ENCODE measurements at places on chromosomes 2 and 18.

- no peak for DNase-seq
Measured at GRCh38 chr2:159640176-159640575, 23.8 kb upstream of the BAZ2B start.

- no peak for DNase-seq
Measured at GRCh38 chr2:191580581-191580980, 97.4 kb upstream of the NABP1 start.

GRCh38 chr18:53785811-53786210 is 438.7 kb downstream of the MBD2 start:
- DNase-seq: no peak

DNA sequence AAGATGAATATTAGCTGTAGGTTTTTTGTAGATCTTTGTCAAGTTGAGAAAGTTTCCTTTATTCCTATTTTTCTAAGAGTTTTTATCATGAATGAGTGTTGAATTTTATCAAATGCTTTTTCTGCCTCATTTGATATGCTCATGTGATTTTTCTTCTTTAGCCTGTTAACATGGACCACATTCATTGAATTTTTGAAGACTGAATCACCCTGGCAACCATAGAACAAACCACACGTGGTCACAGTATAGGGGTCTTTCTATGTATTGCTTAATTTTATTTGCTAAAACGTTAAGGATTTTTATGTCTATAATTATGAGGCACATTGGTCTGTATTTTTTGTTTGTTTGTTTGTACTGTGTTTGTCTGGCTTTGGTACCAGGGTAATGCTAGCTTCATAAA is 201.7 kb upstream of the CWC22 start:
- DNase-seq: no peak

- no peak for DNase-seq
Measured at GRCh38 chr2:212665948-212666347, 127.3 kb upstream of the ERBB4 start.

- no peak for DNase-seq
Measured at GRCh38 chr2:98568161-98568956, 40.0 kb downstream of the COA5 start.

GRCh38 chr2:176321916-176322315 is 52.7 kb downstream of the MTX2 start:
- DNase-seq: no peak

DNA sequence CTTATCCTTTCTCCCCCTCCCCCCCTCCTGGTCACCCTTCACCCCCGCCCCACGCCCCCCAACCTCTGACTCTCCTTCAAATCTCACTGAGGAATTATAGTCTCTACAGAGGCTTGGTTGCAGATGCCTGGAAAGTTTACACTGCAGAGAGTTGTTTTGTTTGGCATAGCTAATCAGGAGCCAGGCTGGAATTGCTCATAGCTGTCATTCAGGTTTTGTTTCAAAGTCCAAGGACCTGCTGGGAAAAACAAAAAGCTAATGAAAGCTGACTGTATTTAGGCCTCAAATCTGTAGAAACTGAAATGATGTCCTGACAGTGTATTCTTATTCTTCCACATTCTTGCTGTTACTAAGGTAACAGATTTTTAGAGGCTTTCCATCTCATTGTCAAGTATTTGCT is 22.6 kb downstream of the GREB1L start:
- no peak for DNase-seq

DNA sequence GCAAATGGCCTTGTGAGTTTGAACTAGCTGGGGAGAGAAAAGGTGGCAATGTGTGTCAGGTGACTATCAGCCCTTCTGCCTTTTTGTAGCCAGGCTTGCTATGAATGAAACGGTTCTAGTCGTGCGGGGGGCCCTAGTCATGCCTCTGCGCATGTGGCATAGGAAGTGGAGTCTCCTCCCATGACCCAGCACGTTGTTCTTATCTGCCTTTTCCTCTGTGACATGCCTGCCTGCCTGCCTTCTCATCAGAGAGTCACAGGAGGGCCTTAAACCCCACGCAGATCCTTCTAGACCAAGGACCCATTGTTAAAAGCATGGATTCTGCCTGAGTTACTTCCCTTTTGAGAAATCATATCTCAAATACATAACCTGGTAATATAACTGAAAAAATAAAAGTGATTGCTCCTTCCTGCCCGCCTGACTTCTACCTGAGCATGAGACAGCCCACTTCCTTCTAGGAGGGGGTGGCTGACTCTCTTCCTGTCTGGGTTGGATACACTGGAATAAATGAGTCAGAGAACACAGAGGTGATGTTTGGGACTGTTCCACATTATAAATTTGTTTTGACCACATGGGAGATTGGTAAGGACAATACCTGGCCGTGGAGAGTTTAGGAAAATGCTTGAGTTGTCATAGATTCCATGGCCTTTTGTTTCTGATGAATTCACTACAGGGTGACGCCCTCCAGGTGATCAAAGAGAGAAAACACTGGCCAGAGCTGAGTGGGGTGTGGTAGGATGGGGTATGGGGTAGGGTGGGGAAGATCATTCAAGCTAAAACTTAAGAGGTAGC is 49.8 kb downstream of the FBLN7 start:
- DNase-seq: no peak

DNA sequence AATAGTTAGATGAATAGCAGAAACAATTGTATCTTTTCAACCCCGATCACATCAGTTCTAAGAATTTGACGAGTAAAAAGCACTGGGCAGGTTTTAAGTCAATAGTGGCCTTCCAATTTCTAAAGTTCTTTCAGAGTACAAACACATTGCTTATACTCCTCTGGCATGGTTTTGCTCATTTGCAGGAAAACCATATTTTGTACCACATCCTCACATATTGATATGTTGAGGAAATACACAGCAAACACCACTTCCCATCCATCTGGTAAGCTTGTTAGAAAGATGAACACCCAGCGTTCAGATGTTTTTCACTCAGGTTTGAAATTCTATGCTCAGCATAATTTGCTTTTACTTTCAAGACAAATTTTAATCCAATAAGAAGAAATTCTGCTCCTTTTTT is 344.6 kb upstream of the ACVR2A start:
- DNase-seq: no peak

DNA sequence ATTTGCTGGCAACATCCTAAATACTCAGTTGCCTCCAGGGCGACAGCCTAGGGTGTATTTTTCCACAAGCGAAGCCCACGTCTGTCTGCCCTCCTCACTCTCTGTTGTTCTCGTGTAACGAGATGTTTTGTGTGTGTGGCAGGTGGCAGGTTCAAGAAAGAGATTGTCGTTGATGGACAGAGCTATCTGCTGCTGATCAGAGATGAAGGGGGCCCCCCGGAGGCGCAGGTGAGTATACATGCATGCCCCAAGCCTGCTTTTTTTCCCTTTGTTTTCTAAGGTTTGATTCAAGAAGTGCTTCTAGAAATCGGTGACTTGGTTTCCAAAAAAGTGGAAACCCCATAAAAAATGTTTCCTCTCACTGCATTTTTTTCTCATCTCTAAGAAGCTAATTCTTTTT is 247.0 kb downstream of the AGAP1 start:
- DNase-seq: no peak

DNA sequence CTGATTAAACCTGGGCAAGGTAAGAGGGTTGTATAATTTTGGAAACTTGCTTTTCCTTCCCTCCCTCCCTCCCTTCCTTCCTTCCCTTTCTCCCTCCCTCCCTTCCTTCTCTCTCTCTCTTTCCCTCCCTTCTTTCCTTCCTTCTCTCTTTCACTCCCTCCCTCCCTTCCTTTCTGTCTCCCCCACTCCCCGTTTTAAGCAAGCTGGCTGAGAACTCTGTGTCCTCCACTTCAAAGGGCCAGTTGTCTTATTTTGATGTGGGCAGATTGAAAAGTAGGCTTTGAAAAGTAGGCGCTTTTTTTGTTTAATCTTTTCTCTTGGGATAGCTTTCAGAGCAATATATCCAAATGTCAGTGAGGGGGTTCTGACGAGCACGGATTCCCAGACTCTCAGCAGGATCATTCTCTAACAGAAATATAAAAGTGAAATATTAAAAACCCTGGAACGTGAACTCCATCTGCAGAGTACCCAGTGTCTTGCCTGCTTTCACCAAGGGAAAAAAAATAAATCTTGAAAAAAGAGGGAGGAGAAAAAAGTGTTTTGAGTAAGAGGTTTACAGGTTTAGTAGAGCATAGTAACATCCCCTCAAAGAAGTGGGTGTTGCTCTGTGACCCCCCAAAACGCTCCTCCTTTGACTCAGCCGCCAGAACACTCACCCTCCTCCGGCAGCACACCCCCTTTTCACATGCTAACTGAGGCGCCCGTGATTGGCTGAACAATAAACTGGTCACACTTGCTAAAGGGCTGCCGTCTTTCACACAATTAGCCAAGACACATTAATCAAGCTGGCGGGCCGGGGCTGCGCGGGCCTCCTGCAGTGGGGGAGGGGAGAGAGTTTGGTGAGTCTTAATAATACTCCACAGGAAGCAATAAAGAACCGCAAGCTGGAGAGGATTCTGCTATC is 52.2 kb downstream of the CDK15 start:
- DNase-seq: peak; percentile 51

DNA sequence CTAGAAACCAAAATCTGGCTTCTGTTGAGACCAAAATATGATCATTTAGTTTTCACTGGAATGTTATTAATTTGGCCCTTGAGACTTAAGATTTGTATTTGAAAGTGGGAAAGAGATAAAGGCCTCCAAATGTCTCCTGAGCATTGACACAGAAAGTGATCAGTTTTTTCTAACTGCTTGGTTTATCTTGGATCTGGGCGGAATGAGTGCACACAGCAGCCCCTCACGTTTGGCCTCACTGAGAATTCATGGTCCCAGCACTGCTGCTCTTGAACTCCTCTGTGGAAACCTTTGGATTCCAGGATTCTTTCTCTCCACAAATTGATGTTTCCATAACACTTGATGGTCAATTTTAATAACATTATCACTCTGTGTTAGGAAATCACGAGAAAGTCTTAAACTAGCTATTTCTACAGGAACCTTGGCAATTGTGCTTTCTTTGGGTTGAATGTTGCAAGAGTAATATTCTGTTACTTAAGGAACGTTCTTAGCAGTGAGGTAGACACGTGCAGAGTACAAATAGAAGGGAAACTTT is 180.3 kb upstream of the BCL2L11 start:
- DNase-seq: peak; percentile 53

- DNase-seq: no peak
Measured at GRCh38 chr2:60966507-60967405, 50.8 kb upstream of the PEX13 start.

GRCh38 chr18:37720663-37721062 is 155.1 kb upstream of the CELF4 start:
- no peak for DNase-seq

DNA sequence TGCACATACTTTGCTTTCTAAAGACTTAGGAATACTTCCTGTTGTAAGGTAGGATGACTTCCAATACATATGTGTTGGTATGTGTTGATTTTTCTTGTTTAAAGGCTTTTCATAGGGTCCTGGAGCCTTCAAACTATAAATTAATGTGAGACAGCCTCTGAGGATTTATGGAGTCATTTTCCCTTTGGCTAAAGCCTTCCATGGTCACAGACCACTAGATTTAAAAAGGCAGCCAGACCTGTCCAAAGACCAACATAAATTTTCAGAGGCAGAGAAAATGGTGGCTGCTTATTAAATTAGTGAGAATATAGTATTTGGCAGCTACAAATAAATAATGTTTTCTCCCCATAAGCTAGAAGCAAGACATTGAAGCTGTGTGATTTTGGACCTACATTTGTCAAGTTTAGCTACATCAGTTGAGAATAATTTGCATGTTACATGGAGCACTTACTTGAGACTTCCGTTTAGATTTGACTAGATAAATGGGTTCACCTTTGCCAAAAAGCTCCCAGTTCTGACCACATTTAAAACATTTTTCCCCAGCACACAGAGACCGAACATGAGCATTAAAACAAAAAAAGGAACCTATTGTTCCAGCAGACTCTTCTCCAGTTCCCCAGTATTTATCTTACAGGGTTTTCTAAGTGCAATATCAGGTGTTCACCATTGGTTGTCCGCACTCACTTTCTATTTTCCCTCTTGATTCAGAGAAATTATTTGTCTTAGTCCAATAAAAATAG is 402.9 kb downstream of the PARD3B start:
- DNase-seq: no peak

- DNase-seq: peak; percentile 82
Measured at GRCh38 chr2:237171396-237171795, 85.7 kb downstream of the COPS8 start.

- DNase-seq: no peak
Measured at GRCh38 chr2:21330786-21331391, 207.1 kb downstream of the TDRD15 start.

- no peak for DNase-seq
Measured at GRCh38 chr2:130835766-130836015, 1.0 kb upstream of the ARHGEF4 start.

DNA sequence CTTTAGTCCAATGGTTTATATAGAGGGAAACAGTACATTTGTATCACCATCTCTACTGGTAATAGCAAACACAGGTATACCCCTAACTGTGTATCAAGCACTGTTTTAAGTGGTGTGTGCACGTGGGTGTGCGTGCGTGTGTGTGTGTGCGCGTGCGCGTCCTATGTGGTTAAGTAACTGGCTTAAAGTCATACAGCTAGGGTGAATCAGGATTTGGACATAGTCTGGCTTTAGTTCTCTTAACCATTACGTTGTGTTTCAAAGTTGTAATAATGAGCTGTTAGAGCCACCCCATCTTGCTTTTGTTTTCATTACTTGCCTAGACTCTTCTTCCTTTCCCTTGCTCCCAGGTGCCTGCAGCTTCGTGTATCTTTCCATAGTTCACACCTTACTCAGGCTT is 2.1 kb downstream of the HADHB start:
- no peak for DNase-seq

GRCh38 chr2:233988581-233988980 is 61.9 kb upstream of the SPP2 start:
- no peak for DNase-seq

DNA sequence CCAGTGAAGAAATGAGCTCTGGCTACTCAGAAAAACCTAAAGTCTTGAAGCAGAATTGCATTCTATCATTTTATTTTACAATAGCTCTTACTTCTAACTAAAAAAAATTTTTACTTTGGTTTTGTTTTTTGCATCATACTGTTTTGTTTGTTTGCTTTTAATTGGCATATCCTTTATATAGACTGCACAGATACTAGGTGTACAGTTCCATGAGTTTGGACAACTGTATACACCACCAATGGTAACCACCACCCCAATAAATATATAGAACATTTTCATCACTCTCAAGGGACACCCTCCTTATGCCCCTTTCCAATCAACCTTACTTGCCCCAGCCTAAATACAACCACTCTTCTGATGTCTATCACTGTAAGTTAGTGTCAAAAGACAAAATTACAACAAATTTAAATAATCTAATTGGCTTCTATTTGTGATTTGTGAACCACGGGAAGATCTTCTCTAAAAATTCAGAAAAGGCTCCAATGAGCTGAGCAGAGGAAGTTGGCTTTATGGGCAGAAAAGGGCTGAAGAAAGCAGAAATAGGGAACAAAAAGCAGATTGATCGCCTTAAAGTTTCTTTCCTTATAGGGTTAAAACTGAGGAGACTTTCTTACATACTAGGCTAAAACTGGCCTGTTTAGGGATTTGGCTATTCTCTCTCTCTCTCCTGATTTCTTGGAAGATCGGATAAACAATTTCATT is 22.2 kb upstream of the SOS1 start:
- no peak for DNase-seq

DNA sequence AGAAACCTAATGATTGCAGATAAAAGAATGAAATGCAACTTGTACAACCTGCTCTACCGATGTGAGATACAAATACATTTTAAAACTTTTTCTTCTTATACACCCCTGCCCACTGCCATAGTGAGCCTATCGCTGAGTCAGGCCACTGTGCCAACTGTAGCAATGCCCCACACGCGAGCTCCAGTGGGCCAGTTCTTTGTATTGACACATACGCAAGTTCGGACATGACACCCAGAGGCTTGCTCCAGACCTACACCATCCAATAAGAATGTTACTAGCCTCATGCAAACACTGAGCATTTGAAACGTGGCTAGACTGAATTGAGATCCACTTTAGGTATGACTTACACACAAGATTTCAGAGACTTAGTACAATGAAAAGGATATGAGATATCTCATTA is 340.1 kb downstream of the ARHGAP15 start:
- no peak for DNase-seq

Measured in lung (tissue), 17 donors.